Right lung (tissue), 10 donors: ENCODE measurements at places on chromosomes 7 and 10.

DNA sequence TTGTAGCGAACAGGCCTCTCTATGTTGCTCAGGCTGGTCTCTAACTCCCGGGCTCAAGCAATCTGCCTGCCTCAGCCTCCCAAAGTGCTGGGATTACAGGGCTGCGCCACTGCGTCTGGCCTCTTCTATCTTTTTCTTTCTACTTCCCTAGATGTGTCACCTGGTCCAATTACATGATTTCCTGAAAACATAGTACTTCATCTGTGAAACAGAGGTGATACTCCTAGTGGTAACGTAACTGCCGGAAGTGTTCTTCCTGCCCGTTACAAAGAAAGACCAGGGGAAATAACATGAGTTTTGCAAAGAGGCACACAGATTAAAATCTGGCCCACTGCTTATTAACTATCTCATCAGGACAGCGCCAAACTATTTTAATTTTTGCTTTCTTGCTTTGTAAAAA, 18.4 kb upstream of the HGF start:
- no peak for DNase-seq

DNA sequence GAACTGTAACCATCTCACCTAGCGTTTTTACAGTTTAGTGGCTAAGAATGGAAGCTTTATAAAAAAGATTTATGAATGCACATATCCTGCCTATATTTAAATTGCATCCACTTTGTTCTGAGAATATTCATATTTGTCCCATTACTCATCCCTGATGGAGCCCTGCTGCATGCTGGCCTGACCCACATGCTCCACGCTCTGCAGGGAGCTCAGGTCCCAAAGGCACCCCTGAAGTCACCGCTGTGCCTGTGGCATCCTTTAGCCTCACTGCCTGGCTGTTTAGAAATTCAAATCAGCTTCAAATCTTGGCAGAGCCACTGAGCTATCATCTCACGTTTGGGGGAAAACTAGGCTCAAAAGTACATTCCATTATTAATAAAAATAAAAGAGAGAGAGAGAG, 24.4 kb downstream of the C10orf90 start:
- DNase-seq = no peak

DNA sequence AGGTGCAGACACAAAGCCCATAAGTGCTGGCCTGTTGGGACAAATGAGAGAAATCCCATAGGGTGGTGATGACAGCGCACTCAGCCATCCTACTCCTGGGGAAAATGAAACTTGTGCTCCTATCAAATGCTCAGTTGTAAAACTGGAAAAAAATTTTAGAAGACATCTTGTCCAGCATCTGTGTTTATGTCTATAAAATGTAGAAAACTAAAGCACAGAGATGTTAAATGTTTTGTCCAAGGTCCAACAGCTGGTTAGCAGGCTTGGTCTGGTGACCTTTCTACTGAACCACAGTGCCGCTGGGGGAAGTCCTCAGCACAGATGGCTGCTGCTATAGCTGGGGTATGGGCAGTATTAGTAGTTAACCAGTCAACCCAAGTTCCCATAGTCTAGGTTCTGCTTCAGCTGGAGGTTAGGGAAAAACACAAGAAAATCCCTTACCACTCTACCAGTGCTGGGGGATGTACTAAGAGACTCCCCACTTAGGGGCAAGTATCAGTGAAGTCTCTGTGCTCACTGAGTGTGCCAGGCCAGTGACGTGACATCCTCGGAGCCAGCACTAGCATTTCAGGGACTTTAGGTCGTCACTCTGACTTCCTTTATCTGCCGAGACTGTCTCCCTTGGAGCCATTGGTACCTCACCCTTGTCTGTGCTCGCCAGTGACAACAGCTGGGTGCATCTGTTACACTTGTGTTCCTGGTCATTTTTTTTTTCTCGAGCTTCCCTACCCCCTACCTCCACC, 1.9 kb downstream of the TSPAN33 start:
- DNase-seq = no peak

DNA sequence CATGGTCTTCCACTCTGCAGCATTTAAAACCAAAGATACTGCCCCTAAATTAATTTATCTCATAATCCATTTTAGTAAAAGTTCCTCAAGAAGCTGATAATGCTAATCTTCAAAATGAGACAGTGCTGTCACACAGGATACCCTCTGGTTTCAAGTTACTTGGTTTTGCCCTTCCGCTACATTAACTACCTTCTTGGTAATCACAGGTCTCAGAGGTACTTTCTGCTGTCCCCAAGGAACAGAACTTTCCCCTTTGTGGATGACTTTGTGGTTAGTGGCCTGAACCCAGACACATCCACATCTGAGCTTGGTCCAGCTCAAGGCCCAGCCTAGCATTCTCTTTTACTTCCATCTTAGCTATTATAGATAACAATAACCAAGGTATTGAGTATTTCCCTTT, 88.8 kb upstream of the TMEM26 start:
- DNase-seq = no peak

- DNase-seq = no peak
Observed at GRCh38 chr10:28139138-28139537, 140.3 kb upstream of the ODAD2 start.

DNA sequence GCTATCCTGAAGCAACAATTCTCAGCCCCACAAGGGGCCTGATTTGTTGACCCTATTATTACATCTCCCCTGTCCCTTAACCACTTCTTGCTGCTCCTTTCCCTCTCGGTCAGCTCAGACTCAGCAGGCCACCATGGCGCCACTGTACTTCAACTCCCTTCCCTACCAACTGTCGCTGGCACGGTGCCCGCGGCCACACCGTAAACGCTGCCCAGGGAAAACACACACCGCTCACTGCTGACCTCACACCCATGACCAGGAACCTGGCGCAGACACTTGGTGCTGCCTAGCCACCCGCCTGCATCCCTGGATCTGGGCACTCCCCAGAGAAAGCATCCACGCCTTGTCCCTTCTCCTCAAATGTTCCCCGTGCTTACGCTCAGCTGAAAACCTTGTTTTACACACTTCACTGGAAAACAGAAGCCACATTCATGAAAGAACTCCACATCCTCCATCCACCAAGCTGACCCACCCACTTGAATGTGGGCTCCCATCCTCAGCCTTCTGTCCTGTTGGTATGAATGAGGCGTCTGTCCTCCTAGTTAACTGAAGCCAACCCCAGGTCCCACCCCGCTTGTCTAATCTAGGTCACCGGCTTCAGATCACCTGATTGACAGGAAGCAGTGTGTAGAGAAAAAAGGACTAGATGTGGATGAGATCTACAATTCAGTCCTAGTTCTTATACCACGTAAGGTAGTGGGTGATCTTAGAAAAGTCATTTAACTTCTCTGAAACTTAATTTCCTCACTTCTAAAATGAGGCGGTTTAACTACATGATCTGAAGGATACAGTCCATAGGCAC, 28.5 kb upstream of the CRYGN start:
- no peak for DNase-seq

GRCh38 chr10:13707156-13707881, 120.6 kb downstream of the PRPF18 start:
- DNase-seq = peak; percentile 87

DNA sequence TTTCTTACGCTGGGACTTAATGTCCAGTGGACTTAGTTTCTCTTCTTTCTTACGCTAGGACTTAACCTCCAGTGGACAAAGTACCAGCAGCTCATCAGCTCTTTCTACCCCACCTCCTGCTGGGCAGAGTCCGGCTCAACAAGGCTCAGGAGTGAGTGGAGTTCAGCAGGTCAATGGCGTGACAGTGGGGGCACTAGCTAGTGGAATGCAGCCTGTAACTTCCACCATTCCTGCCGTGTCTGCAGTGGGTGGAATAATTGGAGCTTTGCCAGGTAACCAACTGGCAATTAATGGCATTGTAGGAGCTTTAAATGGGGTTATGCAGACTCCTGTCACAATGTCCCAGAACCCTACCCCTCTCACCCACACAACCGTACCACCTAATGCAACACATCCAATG, 199.7 kb downstream of the MLLT10 start:
- no peak for DNase-seq

GRCh38 chr7:26944501-26945358, 80.3 kb upstream of the SKAP2 start:
- no peak for DNase-seq

DNA sequence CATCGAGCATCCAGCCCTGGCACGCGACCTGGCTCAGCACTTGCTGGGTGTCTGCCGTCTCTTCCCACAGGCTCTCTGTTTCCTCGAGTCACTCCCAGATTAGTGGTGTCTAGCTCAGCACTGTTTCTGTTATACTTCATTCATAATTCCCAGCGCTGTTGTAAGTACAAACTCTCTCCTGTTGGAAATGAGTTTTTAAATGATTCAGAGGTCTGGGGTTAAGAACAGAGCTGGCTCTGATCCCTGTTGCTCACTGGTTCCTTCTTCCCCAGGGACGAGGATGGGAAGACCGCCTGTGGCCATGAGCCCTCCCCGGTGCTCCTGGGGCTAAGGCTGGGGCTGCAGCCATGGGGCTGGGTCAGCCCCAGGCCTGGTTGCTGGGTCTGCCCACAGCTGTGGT, 17.3 kb upstream of the C10orf95 start:
- DNase-seq = no peak

DNA sequence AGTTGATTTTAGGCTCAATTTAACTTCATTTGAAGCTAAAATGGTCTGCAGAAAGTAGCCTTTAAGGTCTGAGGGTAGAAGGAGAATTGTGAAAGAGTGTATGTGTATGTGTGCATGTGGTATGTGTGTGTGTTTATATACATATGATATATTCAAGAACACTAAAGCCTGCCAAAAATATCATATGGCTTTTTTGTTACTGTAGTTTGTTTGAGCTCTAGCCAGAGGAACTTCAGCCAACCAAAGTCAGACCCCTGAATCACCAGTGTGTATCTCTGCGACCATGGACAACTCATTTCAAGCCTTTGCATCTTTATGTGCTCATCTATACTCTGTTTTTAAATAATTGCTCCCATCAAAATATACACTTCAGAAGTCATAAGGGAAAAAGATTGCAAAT, 58.4 kb upstream of the HDAC9 start:
- DNase-seq = peak; percentile 13

DNA sequence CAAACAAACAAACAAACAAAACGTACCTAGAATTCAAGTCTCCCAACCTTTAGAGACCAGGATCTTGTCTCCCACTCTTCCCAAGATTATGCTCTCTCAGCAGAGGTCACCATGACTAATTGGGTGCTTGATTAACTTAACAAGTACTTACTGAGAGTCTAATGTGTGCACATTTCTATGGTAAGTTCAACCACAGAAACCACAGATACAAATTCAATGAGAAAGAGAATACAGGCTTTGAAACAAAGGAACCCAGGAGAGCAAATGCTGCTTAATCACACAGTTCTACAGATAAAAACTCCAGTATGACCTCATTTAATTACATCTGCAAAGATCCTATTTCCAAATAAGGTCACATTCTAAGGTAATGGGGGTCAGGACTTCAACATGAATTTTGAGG, 142.8 kb downstream of the DNAJC1 start:
- no peak for DNase-seq

GRCh38 chr10:120806081-120806480, 45.1 kb upstream of the WDR11 start:
- DNase-seq = no peak

GRCh38 chr7:112453505-112454171, 3.4 kb downstream of the IFRD1 start:
- peak; percentile 43 for DNase-seq

GRCh38 chr7:76310102-76310957, 7.9 kb downstream of the HSPB1 start:
- no peak for DNase-seq

GRCh38 chr7:101172854-101173751, 7.0 kb downstream of the NAT16 start:
- DNase-seq = peak; percentile 73

- peak; percentile 69 for DNase-seq
Observed at GRCh38 chr7:74026903-74027682, 880 bp upstream of the ELN start.

GRCh38 chr7:28754027-28754426, 204.1 kb downstream of the TRIL start:
- no peak for DNase-seq

DNA sequence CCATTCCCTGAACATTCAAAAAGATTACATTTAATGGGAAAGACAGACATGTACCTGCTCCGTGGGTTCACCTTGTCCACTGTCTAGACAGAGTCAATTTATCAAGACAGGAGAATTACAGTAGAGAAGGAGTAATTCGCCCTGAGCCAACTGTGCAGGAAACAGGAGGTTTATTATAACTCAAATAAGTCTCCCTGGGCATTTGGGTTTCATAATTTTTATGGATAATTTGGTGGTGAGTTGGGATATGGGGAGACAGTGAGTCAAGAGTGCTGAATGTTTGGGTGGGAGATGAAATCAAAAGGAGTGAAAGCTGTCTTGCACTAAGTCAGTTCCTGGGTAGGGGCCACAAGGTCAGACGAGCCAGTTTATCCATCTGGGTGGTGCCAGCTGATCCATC, 165.9 kb upstream of the NAMPT start:
- DNase-seq = no peak

- no peak for DNase-seq
Observed at GRCh38 chr7:114466917-114467316, 52.3 kb downstream of the FOXP2 start.

DNA sequence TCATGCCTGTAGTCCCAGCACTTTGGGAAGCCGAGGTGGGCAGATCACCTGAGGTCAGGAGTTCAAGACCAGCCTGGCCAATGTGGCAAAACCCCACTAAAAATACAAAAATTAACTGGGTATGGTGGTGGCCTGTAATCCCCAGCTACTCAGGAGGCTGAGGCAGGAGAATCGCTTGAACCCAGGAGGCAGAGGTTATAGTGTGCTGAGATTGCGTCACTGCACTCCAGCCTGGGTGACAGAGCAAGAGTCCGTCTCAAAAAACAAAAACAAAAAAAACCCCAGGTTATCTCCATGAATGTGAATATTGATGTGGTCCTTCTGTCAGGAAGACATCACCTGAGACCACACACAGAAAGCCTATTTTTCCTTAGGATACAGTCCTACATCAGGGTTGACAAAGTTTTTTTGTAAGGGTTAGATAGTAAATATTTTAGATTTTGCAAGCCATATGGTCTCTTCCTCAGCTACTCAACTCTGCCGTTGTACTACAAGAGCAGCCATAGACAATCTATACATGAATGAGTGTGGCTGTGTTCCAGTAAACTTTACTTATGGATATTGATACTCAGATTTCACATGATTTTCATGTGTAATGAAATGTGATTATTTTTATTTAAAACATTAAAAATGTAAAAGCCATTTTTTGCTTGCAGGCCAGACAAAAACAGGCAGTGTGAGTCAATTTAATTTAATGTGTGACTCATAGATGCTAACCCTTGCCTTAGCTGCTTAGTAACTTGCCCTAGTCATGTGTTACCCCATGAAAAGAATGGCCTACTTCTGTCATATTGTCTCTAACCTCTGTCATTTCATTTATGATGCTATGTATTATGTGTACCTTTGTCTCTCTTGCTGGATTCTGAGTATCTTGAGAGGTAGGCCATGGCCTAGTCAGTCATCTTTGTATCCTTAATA, 78.1 kb downstream of the TPST1 start:
- DNase-seq = no peak
